ENCODE measurements at places on chromosomes 12 and 14.

DNA sequence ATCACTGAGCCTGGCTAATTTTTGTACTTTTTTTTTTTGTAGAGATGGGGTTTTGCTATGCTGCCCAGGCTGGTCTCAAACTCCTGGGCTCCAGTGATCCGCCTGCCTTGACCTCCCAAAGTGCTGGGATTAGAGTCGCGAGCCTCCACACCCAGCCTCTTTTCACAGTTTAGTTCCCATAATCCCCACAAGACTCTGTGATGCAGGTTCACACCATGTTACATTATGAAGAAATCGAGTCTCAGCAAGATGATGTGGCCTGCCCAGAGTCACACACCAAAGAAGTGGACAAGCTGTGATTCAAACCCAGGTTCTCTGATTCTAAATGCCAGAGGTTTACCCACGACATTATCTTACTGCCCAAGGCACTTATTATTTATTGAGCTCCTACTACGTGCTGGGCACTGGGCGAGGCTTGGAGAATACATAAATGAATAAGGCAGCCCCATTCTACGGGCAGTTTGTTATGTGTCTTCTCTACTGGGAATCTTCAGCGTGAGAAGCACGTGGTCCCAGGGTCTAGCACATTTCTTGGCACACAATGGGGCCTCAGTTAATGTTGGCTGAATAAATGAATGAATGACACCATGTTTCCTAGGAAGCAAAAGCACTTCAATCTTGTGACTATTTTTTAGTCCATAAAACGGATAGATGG, 23.5 kb upstream of the OASL start:
- DNase-seq = no peak

DNA sequence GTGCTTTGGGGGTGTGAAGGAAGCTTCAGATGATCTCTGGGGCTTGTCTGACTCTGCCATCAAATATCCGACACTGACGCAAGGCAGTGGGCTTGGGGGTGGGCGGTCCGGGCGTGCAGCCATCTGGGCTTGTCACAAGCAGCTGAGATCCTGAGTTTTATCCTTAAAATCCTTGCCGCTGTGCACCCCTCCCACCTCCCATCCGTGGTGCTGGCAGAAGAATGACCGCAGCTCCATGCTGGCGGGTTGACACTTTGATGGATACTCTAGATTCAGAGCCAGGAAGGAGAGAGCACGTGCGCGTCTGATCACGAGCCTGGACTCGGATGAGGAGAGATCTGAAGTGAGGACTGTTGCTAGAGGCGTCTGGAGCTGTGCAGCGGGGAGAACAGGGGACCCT, 3.0 kb downstream of the ZFYVE21 start:
- DNase-seq = no peak

GRCh38 chr12:68559246-68559645, 51.5 kb upstream of the RAP1B start:
- DNase-seq = no peak

DNA sequence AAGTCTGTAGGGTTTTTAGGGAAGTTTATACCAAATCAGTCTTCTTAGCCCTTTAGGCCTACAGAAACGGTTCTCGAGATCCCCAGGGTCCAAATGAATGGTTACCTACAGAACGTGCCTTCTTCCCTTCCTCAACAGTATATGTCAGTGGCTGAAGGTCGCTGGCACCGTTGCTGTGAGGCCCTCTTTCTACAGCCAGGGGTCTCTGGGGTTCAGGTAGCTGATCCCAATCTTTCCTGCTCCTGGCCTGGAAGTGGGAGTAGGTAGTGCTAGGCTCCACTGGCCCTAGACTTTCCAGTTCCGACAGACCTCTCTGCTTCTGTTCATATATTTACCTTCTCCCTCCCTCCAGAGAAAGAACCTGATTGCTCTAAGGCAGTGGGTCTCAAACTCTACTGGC, 6.4 kb upstream of the EGLN3 start:
- no peak for DNase-seq

DNA sequence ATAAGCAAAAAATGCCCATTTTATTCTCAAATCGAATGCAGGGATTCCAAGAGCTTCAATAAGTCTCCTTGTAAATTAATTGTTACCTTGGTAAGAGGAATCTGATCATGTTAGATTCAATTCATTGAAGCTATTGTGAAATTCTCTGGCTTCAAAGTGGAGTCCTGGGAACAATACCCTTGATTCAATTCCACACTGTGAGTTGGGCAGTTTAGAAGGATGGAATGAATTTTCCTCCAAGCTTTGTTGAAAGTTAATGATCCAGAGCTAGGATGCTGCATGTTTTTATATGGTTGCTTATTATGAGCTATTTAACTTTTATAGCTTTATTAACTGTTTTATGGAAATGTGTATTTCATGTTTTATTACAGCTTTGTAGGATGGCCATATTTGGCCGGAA, 89.9 kb upstream of the IGF1 start:
- no peak for DNase-seq

DNA sequence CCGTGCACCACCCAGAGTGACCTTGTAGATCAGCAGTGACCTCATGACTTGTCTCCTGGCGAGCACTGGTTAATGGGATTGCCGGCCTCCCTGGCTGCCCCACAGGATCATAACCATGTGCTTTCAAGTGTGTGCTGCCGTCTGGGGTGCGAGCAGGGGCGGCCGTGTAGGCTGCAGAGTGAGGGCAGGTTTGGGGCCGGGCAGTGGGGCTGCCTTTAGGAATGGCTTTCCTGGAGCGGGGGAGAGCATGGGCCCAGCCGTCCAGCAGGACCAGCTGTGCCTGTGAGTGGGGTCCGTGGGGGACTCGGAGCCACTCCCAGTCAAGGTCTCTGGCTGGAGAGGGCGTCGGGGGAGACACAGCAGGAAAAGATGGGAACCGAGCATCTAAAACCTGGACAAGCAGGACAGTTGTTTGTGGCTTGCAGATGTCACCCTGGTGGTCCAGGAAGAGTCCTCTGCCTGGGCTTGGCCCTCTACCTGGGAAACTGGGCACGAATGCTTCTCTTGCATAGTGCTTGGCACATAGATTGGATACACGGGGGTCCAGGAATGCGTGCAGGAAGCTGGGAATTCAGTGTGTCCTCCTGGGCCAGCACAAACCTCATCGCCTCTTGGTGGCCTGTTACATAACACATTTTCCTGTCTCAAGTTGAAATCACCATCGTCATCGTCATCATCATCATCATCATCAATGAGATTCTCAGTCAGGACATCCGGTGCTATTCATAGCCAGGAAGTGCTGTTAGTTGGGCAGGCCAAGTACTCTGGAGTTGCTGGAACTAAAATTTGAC, 96.0 kb downstream of the ADGRD1 start:
- no peak for DNase-seq

GRCh38 chr12:90827567-90827966, 127.4 kb downstream of the CCER1 start:
- no peak for DNase-seq

DNA sequence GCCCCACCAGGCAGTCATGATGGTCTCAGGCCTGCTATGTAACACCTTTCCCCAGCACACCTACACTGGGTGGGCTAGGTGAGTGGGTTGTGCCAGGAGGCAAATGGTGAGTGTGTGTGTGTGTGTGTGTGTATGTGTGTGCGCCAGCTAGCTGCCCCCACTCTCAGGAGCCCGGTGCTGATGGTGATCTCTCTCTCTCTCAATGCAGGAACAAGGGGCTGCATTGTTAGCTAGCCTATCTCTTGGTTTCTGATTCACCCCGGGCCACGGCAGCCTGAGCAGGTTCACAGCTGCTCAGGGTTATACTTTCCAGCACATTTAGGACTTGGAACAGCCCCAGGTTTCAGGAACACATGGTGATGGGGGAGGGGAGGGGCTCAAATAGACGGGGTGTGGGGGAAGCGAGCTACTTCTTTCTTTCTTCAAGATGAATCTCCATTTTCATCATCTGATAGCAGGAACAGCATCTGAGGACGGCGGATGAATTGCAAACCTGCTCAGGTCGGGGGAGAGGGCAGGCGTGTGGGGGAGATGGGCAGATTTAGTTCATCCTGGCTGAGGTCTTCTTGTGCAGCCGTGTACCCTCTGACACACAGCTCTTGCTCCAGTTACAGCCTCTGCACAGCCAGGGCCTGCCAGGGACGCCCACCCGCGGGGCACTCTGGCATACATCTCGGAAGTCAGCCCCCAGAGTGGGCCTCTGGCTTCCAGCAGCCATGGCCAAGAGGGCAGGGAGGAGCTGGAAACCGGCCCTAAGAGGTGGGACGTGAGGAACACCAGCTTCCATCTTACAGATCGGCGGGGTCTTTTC, 137.6 kb downstream of the ZFP36L1 start:
- no peak for DNase-seq

GRCh38 chr12:111664961-111665865, 20.5 kb downstream of the BRAP start:
- no peak for DNase-seq

- DNase-seq = no peak
Observed at GRCh38 chr12:65628061-65628460, 196.2 kb upstream of the HMGA2 start.

DNA sequence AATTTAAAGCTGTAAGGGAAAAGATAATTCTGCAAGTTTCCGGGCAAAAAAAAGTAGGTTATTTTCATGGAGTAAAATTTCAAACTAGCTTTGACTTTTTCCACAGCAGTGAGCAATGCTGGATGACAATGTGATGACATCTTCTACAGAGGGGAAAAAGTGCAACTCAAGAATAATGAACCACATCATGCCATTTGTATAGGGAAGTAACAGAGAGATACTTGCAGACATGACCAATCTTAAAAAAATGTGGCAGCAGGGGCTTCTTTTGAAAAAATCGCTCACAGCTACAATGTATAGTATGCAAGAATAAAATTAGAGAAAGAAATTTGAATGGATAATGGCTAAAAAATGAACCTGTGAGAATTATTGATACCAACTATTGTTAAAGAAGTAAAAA, 115.5 kb downstream of the DHRS2 start:
- DNase-seq = no peak

GRCh38 chr12:104673294-104673693, 216.5 kb downstream of the CHST11 start:
- no peak for DNase-seq

DNA sequence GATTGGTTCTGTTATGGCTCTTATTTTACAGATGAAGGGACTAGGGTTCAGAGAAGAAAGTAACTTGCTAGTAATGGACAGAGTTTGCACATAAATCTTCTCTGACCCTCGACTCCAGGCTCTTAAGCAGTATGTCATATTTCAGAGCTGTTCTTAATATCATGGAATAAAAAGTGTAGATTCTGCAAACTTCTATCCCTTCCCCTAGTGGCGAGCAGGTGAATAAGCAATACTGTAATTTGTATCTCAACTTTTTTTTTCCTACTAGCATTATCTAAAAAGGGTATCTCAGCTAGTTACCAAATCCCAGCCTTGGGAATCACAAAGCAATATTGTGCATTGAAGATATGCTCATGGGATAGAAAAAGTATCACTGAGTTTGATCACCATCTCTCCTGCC, 83.2 kb downstream of the ANO4 start:
- no peak for DNase-seq

DNA sequence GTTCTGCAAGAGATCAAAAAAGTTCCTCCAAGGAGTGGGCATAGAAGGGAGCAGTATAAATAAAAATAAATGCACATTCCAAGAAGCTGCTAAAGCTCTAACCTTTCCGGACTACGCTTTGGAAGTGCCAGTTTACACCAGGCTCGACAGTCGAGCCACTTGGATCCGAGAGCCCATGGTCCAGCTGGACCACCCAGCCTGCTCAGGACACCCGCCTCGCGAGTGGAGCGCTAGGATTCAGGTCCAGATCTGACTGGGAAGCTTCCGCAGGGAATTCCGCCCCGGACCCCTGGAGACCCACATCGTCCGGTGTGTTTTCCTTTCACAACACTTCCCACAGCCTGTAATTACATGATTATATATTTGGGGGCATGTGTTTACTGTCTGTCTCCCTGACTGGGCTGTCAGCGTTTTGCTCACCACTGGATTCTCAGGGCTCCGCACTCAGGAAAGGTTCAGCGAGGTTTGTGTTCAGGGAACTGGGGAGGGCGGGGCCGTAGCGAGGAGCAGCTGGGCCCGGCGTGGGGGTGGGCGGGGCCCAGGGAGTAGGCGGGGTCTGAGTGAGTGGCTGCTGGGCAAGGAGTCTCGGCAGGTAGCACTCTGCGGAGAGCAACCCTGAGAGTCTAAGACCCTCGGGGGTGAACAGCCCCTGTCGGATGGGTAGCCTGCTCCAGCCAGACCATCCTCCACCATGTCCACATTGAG, 52.3 kb upstream of the TMEM263 start:
- DNase-seq = peak; percentile 71

DNA sequence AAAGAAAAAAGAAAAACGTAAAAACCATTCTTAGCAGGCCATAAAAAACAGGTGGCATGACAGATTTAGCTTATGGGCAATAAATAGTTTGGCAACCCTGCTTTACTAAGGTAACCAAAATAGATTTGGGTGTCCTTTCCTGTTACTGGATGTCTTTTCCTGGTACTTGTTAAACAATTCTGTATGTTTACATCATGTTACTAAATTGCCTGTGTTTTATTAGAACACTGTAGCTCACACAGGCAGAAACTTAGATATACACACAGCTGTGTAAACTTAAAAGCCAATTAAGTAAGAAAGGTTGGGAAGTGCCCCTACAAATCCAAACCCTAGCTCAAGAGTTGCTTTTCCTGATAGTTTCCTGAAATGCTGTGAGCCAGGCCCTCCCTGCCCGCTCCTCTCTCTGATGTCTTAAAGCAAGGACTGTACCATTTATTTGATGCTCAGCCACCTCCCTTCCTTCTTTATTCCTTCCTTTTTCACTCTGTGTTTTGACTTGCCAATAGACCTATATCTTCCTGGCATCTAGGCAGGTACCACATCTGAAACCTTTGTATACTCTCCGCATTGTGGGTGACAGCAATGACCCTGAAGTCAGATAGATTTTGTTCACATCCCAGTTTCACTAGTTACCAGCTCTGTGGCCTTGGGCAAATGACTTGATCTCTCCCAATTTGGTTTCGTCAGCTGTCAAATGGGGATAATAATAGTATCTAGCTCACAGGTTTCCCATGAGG, 3.7 kb upstream of the CAMKK2 start:
- no peak for DNase-seq

DNA sequence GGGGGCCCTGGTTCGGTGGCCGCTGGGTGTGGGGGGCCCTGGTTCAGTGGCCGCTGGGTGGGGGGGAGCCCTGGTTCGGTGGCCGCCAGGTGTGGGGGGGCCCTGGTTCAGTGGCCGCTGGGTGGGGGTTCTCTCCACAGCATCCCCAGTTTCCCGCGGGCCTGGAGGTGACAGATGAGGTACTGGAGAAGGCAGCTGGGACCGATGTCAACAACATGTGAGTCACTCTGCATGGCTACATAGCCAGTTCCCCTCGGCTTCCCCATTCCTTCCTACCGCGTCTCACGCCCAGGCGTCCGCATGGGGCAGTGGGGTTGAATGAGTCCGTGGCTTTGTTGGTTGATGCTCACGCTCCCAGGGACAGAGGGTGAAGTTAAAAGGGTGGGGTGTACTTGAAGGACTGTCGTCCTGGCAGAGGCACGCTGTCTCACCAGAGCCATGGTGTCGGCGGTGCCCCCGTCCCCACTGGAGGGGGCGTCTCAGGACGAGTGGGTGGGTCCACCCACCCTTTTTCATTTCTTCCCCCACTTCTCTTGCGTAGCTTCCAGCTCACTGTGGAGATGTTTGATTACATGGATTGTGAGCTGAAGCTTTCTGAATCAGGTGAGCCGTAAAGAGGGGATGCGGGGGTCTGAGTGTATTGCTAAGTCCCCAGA, 15.6 kb downstream of the HIP1R start:
- DNase-seq = no peak

- no peak for DNase-seq
Observed at GRCh38 chr14:105601360-105602242, 75.2 kb downstream of the TMEM121 start.
